GM10248 (cell line): ENCODE measurements at places on chromosomes 5 and 9.
A peak's percentile ranks its signal among the peaks of the same experiment; 100 is the strongest.

GRCh38 chr5:59673438-59674058 lies 220.0 kb downstream of the PDE4D start:
- DNase-seq = peak; percentile 22

GRCh38 chr5:91025449-91025848 lies 357.7 kb downstream of the ARRDC3 start:
- no peak for DNase-seq

DNA sequence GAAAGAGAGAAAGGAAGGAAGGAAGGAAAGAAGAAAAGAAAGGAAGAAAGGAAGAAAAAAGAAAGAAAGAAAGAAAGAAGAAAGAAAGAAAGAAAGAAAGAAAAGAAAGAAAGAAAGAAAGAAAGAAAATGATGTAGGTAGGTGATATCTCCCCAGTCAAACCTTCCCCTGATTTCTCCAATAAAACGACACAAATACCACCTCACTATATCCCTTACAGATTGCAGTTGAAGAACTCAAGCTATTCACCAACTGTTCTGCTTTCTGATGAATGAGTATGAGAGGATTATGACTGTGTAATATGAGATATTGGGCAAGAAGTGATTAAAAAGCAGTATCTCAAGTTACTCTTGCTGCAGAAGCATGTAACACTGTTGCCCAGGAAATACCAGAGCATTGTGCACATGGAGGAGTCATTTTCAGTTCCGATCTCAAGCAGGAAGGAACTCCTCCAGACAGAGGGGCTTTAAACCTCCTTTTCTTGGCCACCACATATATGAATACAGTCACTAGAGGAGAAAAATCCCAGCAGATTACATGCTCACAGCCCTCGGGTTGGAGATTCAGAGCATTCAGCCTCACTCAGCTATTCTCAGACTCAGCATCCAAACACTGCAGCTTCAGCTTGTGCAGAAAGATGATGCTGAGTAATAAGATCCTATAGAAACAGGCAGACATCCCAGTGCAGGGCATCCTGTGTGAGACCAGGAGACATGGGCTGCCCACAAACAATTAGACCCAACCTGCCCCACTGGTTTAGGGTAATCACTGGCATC lies 61.4 kb downstream of the UGCG start:
- DNase-seq = no peak

DNA sequence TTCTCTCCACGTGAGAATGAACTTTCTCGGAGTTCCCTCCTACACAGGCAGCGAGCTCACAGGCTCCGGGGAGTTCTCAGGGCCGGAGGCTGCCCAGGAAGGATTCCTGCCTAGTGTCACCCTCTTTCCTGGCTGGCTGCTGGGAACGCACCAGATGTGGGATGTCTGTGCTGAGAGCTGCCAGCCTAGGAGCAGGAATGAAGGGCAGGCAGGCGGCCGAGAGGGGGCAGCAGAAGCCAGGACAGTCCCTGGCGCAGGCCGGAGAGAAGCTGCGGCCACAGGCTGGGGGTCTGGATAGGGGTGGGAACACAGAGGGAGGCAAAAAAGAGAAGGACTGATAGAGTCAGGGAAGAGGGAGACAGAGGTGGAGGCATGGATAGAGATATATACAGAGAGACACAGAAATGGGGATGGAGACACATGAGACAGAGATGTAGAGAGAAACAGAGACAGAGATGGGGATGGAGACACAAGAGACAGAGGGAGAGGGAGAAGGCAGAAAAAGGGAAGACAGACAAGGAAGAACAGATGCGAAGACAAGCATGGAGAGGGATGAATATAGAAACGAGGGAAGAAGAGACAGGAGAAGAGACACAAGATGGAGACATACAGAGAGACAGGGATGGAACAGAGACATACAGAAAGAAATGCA lies 25.3 kb upstream of the ENHO start:
- DNase-seq = peak; percentile 73

DNA sequence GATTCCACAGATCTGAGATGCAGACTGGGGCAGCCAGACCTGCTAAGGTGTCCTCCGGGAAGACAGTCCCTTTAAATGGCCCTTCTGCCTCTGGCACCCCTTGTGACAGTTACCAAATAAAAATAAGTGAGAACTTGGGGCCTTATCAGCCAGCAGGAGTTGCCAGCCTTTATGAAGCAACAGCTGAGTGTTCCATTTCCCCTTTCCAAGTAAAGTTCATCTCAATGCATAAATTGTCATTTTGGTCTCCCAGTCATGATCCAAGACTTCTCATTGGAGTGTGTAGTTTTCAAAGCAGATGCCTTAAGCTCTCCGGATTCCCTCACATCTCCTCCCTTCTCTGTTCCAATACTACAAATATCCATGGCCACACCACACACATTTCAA lies 4.1 kb downstream of the PTCH1 start:
- no peak for DNase-seq

- no peak for DNase-seq
These were observed 140.8 kb downstream of the COL23A1 start for GRCh38 chr5:178449163-178450070.

DNA sequence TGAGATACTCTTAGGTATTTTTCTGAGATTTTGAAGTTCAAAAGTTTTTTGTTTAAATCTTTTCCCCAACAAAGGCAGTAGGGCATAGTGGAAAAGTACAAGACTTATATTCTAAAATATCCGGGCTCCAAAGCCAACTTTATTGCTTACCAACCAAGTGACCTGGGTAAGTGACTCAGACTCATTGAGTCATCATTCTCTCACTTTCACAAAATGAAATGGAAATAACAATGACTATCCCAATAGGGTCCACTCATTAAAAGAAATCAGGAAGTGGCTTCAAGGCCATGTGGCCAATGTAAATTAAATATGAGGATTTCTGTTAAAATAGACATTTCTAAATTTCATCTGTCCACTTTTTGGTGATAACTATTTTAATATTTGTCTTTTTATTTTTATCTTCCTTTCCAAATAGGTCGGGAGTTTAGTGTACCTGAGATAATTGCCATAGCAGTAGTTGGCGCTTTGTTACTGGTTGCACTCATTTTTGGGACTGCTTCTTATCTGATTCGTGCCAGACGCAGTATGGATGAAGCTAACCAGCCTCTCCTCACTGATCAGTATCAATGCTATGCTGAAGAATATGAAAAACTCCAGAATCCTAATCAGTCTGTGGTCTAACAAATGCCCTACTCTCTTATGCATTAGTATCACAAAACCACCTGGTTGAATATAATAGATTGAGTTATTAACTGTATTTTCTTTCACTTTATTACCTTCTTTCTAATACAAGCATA lies 15.5 kb downstream of the TYRP1 start:
- DNase-seq = no peak

GRCh38 chr5:35212122-35212982 lies 17.9 kb downstream of the PRLR start:
- peak; percentile 33 for DNase-seq

GRCh38 chr9:42386477-42386876 lies 203.0 kb downstream of the SPATA31A6 start:
- peak; percentile 34 for DNase-seq

DNA sequence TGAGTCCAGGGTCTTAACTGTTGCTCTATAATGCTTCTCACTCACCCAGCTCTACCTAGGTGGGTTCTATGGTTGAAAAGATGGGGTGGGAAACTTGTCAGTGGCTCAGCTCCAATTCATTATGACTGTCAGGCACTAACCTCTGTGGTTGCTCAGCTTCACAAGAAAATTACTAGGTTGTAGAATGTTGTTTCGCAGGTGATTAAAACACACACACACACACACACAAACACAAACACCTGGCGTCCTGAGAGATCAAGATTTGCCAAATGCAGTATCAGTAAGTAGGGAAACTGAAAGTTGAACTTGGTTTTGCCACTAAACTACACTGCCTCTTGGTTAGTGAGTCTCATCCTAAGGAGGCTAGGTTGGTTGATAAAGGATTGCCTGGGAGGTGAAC lies 2.8 kb downstream of the MCCC2 start:
- DNase-seq = peak; percentile 29

- no peak for DNase-seq
These were observed 216.8 kb upstream of the OTULINL start for GRCh38 chr5:14364576-14365472.

- DNase-seq = no peak
These were observed 145.1 kb downstream of the MARCHF11 start for GRCh38 chr5:16034319-16035001.

DNA sequence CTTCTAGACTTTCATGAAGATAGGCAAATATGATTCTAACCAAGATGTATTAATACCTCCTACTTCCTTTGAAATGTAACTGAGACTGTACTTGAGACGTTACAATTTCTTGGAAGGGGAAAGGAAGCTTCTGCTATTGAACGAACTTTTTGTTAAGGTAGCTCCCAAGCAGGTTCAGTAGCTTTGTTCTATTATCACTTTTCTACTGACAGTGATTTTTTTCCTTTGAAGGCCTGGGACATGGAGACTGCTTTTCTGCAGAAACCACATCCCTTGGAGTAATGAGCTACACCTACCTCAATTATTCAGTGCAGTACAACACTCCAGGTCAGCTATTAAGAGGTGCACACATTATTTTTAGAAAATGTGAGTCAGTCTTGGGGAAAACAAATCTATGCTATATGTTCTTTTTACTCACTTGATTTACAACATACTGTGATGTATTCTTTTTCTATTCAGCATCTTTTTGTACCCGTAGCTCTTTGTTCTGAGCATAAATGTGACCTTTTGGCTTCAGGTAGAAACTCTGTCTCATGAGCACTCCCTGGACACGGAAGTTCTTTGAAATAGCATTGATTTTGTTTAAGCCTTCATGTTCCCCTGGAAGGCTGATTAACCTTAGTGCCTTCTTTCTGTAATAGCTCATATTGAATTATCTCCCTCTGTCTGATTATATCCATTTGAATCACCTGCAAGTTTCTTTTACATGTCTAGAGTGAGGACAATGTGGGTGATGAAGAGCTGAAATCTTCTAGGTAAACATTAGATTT lies 56.5 kb upstream of the CDKN2B start:
- no peak for DNase-seq

GRCh38 chr9:138069731-138070456 lies 192.3 kb downstream of the CACNA1B start:
- DNase-seq = no peak

- no peak for DNase-seq
These were observed 35.8 kb downstream of the CDH6 start for GRCh38 chr5:31229266-31229665.

DNA sequence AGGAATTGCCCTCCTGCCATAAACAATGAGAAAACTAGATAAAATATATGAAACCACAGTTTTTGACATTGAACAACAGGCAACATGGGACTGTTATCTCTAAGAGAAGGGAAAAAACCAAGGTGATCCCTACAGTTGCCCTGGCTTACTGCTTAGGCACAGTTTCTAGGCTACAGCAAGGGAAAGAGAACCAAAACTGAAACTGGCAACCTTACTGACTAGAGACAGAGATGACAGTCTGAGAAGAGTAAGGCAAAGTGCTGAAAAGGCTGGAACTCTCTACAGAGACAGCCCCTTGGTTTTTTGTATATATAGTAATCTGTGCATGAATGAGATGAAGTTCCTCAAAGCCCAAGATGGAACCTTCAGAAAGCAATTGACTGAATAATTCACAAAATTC lies 36.2 kb upstream of the REEP2 start:
- peak; percentile 38 for DNase-seq

DNA sequence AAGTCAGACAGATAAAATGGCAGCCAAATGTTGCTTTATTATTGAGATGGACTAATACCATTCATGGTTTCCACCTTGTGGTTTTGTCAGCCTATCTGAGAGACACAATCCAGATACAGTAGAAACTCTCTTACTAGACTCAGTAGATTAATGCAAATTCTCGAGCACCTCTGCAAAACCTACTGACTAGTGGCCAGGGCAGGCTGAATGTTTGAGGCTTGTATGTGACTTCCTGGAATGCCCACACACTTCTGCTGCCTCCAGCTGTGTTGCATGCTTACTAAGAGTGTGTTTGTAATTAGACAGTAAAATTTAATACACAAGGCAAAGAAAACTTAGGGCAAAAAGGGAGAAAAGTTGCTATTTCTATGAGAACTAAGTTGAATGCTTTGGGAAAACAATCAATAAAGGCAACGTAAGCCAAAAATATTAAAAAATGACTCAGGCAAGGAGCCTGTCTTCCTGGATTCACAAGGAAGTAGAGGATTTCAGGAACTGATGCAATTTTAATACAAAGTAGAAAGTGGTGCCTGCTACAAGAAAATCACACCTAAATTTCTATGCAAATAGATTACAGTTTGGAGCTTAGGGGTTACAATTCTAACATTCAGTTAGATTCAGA lies 30.2 kb upstream of the CCNG1 start:
- DNase-seq = peak; percentile 18

DNA sequence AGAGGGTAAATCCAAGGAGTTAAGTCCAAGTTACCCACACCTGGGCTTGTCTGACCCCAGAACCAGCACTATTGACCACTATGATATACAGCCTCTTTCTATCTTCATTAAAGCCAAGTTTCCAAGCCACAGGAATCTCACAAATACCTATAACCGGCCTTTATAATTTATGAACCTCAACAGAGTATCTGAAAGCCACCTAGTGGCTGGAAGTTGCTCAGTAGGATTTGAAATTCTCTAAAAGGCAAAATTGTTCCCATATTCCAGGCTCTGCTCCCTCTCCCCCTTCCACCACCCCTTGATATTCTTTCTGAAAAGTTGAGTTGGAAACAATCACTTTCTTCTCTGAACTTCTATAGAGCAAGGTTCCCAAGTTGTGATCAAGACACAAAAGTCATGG lies 106.4 kb upstream of the GPR151 start:
- DNase-seq = no peak

- DNase-seq = peak; percentile 3
These were observed 6.4 kb upstream of the SMIM32 start for GRCh38 chr5:136199408-136199807.

GRCh38 chr5:177312649-177313181 lies 1.0 kb upstream of the MXD3 start:
- peak; percentile 62 for DNase-seq

DNA sequence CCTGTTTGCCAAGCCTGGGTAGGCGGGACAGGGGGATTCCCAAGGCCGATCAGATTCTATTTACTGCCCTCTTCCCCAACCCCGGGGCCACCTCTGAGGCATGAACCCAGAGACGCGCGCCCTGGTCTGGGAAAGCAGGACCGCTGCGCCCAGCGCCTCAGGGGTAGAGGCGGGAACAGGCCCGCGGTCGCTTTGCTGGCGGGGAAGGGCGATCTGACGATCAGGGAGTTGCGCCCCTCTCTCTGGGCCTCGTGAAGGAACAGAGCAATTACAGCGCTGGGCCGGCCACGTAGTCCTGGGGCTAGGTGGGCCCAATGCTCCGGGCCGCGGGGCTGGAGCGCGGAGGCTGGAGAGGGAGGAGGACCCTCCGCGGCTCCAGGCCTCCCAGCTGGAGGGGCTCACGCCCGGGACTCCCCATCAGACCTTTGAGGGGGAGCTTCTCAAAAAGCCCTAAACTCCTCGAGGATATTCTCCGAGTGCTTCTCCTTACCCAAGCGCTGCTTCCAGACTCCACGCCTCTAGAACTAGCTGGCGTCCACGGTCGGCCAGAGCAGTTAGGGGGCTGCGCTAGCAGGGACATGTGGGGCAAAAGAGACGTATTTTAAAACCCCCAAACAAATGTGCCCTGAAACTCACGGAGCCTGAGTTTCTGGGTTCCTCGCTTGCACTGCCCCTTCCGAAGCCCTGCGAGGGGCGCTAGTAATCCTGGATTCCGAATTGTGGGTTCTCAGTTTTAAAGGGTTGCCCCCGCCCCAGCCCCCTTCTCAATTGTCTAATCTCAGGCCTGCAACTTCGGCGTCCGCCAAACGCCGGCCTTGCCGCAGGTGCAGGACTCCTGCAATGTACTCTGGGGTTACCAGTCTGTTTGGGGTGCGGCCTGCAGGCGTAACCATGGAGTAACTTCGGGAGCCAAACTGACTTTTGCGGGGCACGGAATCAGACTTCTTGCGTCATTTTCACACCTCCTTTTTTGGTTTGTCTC lies 57.6 kb downstream of the TMEM174 start:
- DNase-seq = no peak

- no peak for DNase-seq
These were observed 586.9 kb downstream of the TLE4 start for GRCh38 chr9:80158554-80159170.
